ENCODE measurements at places on chromosomes 4 and X.

- DNase-seq: no peak
These were observed 13.4 kb upstream of the CLCN4 start for GRCh38 chrX:10143071-10143983.

DNA sequence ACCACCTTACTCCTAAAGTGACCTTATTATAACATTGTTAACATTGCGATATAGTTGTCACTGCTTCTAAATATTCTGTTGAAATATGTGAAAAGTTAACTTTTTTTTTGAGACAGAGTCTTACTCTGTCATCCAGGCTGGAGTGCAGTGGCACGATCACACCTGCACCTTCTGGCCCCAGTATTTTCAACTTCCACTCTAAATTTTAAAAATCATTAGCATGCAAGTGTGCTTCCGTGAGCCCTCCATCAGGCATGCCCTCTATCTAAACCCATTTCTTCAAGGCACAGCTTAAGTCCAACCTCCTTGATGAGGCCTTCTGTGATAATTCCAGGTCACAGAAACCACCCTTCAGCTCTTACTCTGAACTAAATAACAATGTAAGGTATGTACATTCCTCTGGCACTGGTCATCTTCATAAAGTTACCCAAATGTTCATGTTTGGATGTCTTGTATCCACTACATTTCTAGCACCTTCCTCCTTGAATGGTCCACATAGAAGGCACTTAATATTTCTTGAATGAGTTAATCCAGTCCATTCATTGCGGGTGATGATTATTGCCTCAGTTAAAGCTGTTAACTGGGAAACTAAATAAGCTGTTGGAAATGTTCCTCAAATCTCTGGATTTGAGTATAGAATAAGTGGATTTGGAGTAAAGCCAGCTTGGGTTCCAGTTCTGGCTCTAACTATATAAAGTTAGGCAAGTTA, 38.6 kb upstream of the TMEM131L start:
- DNase-seq: no peak

- no peak for DNase-seq
These were observed 362.2 kb downstream of the SMARCA1 start for GRCh38 chrX:129161108-129161507.

DNA sequence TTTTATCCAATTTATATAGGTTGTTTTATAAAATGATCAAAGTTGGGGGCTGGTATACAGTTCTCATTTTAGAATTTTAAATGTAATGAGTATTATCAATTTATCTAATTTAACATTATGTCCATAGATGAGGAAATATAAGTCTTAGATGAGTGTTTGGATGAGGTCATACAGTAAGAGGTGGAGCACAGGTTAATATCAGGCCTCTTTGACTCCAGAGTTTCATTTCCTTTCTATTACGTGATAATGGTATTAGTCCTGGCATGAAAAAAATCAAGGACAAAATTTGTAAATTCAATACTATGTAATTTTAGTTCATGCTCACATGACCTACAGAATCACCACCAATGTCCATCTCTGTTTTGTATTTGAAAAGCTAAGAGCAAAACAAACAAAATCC, 269.8 kb downstream of the FSTL5 start:
- DNase-seq: no peak

DNA sequence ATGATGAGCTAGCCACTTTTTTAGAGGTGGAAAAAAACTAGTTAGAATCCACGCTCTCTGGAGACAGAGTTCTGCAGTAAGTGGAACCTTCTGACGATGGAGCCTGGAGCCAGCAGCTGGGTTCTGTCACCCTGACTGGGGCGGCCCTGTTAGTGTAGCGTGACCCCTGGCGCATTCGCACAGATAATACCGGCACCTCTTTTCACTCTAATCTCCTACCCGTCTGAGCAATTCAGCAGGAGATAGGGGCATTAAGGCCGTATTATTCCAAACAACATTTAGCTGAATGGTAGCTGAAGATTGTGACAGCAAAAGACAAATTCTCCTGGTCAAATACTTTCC, 292.6 kb downstream of the FBXO8 start:
- no peak for DNase-seq

DNA sequence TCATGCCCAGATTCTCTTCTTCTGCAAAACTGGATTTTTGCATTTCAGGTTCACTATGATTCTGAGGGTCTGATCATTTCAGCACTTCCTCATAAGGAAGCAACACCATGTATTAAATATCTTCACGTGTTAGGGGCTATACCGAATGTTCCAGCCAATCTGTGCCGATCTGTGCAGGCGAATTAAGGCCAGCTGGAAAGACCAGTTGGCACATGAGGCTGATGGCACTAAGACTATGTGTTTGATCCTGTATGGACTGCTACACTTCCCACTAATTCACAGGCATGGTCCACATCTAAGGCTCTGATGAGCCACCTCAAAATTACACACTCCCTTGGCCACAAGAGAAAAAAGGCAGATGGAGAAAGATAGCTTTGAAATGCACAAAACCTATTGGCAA, 28.8 kb downstream of the KDR start:
- no peak for DNase-seq

DNA sequence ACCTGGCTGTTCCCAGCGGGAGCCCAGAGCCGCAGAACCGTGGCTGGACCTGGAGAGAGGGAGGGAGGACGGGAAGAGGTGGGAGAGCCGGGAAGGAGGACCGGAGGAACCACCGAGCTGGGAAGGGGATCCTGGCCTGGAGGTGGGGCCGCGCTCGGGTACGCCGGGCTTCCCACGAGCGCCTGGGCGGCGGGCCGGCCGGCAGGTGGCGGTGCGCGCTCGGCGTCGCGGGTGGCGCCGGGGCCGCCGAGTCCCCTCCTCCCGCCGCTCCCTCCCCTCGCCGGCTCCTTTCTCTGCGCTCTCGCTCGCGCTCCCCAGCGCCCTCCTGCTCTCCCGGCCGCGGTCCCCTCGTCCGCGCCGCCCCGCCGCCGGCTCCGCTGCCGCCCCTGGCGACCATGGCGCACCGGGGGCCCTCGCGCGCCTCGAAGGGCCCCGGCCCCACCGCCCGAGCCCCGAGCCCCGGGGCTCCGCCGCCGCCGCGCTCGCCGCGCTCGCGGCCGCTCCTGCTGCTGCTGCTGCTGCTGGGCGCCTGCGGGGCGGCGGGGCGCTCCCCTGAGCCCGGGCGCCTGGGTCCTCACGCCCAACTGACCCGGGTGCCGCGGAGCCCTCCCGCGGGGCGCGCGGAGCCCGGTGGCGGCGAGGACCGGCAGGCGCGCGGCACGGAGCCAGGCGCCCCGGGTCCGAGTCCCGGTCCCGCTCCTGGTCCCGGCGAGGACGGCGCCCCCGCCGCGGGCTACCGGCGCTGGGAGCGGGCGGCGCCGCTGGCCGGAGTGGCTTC, at the start of gene SORCS2:
SORCS2 (plus strand) TSS at position 287 of the 778 bp plus-strand sequence.
- DNase-seq: peak; percentile 79

DNA sequence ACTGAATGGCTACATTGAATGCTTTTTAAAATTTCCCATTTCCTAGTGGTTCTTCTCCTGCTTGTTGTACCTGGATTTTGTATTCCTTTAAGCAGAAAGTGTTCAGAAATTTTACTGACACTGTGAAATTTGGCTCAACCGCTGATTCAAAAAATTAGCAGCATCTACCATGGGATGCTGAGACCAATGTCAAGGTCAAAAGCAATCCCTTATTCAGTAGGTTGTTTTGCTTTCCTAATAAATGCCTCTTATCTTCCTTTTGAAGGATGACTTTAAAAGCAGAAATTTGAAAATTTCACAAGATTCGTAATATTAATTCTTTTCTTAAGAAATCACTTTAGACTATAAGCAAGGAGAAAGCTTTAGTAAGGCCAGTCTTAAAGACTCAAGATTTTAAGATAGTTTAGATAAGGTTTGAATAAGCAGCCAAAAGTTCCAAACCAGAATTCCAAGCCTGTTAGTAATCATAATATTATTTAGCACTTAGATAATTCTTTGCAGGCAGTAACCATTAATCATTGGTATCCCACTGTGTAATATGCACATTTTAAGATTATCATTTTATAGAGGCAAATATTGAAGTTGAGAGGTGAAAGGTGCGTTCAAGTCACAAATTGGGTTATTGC, 508.8 kb downstream of the ANKRD50 start:
- DNase-seq: no peak

- DNase-seq: no peak
These were observed 793.3 kb upstream of the MAGEB2 start for GRCh38 chrX:29422034-29422433.

DNA sequence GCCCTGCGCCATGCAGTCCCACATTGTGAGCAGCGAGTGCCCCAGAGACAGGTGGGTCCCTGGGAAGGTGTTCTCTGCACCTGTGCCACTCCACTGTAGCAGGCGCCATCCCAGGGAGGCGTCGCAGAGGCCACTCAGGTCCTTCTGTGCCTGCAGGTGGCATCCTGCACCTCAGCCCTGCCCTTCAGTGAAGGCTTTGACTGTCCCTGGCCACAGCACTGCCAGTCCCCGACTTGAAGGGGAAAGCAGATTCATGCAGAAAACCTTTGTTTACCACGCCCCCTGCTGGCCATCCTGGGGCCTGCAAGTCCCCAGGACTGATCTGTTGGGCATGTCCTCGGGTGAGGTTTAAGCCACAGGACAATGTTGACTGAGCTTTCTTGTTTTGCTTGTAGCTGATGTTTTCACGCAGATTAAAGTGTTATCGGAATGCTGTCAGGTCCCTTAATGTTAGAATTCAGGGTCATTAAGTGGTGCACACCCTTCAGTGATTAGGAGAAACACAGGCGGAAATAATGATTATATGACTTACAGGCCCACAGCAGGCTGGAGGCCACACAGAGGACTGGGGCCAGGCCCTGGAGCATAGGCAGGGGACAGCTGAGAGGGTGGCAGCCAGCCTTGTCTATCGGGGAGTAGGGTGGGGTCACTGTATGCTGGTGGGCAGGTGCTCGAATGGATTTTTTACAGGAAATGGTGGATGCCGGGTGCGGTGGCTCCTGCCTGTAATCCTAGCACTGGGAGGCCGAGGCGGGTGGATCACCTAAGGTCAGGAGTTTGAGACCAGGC, 5.0 kb downstream of the TACC3 start:
- DNase-seq: peak; percentile 67

DNA sequence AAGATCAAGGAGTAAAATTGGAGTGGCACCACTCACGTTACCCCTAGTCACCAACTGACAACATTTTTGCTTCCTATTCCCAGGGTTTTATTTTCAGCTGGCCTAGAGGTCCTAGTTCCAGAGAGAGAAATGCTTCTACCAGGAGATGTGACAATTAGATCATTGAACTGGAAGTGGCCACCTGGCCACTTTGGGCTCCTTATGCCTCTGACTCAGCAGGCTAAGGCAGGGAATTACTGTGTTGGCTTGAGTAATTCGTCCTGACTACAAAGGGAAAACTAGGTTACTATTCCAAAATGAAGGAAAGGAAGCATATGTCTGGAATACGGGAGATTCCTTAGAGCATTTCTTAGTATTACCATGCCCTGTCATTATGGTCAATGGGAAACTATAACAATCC, 831.6 kb upstream of the NDST4 start:
- no peak for DNase-seq

GRCh38 chr4:65599340-65599739, 70.9 kb downstream of the EPHA5 start:
- DNase-seq: no peak

- DNase-seq: no peak
These were observed 38.0 kb downstream of the FAM241A start for GRCh38 chr4:112183252-112183651.

GRCh38 chr4:80182237-80182866, 15.0 kb upstream of the PRDM8 start:
- no peak for DNase-seq

DNA sequence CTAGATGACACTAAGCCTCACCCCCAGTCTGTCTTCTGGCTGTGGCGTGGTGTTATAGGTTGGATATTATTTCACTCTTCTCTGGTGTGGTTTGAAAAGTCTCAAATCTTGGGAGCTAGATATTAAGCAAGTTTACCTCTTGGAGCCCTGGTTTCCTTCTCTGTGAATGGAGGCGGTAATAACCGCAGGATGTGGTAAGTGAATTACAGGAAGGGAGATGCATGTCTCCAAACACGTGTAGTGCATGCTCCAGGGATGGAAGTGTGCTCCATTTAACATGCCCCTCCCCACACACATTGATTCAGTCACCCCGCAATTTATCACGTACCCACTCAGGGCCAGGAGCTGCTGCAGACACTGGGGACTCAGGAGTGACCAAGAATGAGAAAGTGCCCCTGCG, 4.9 kb downstream of the ZNF275 start:
- DNase-seq: no peak

GRCh38 chr4:2291705-2292645, 30.1 kb upstream of the MXD4 start:
- no peak for DNase-seq

GRCh38 chrX:53266914-53267313, 14.5 kb downstream of the IQSEC2 start:
- no peak for DNase-seq

GRCh38 chr4:878796-879728, 53.1 kb downstream of the GAK start:
- no peak for DNase-seq

DNA sequence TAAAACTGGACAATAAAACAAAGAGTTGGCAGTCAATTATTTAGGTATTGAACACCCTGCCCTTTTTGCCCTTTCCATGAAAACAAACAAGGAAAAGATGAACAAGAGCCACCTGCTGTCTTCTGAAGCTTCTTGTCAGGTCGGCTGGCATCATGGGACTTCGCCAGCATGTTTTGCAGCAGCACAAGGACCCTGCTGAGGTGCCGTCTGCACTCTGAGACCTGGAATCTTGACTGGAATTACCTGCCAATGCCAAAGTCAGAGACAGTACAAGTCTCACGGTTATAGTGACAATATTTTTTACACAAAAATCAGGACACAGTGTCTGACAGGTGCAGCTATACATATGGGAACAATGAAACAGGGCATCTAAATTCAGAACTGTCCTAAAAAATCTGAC, 284.5 kb downstream of the GASK1B start:
- peak; percentile 23 for DNase-seq

- DNase-seq: no peak
These were observed 21.5 kb upstream of the TMSB4X start for GRCh38 chrX:12953420-12953819.

DNA sequence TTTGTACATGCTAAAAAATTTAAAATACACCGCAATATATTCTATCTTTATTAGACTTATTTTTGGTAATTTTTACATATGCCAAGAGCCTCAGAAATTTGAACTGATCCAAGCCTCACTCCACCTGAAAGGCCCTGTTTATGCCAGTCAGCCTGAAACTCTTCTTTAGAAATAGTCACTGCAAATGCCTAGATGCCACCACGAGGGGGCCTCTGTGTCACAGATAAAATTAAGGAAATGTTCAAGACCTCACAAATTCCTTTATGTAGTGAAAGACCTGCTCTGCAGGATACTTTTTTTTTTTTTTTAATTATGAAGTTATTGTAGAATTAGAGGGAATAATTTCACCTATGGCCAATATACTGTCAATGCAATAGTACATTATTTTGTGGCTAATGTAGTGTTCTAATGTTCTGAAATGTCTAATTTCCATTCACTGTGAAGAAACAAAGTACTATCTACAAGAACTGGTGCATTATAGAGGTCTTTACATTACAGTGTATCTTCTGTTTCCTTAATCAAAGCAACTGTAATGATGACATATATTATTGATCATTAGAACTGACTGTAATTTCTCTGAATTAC, 69.8 kb downstream of the DTHD1 start:
- DNase-seq: peak; percentile 68
